Sigmoid colon (tissue), 7 donors: ENCODE measurements at places on chromosomes 6 and 20. TPM values are rescaled to one million over a fixed set of nuclear protein-coding genes. Genes with fewer than 3 reads are reported as not detected.

DNA sequence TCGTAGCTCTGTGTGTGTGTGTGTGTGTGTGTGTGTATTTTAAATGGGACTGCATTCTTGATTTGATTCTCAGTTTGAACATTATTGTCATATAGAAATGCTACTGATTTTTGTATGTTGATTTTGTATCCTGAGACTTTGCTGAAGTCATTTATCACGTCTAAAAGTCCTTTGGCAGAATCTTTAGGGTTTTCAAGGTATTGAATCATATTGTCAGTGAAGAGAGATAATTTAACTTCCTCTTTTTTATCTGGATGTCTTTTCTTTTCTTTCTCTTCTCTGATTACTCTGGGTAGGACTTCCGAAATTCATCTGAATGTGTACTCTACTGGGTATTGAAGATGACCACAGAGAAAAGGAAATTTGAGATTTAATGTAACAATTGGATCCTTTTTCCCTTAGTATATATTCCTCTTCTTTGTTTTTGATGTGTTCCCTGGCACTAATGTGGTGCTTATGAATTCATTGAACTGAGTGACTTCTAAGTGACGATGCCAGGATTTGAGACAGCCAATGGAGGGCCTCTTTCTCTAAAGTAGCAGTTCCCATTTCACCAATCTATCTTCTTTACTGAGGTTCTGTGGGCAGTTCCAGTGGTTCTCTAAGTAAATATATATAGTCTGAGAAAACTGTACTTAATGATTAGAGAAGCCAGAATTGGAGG is 47.6 kb downstream of the TNFAIP3 start:
- no peak overlapping the region for H3K27ac ChIP-seq
- DNase-seq: no peak
- no peaks in the 10 kb centered on the region for H3K27me3 ChIP-seq
- H3K36me3 ChIP-seq: no peaks in the 10 kb centered on the region
- H3K4me3 ChIP-seq: no peak overlapping the region

DNA sequence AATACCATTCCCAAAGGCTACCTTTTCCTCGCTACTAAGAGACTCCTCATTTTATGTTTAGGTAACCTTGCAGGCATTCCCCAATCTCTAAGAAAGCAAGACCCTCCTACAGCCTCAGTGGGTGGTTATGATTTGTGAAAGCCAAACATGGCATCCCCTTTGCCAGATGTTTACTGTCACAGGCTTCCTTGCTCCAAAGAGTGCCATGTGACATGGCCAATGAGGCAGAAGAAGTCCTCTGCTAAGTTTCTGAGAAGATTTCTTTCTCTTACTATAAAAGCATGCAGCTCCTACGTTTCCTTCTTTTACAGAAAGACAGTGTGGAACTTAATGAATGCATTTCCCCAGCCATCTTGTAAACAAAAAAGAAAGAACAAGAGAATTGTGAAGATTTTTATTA is 688.2 kb downstream of the TBC1D32 start:
- DNase-seq: no peak
- no peak overlapping the region for H3K27ac ChIP-seq
- H3K4me3 ChIP-seq: no peak overlapping the region
- H3K36me3 ChIP-seq: no peaks in the 10 kb centered on the region

SAMD3 gene
- total RNA-seq: 0.81 TPM

GRCh38 chr20:60482221-60483008 is 524.2 kb downstream of the CDH26 start:
- no peaks in the 10 kb centered on the region for H3K27me3 ChIP-seq
- no peak overlapping the region for H3K4me3 ChIP-seq
- no peaks in the 10 kb centered on the region for H3K36me3 ChIP-seq
- H3K27ac ChIP-seq: no peak overlapping the region
- no peaks in the 10 kb centered on the region for H3K4me1 ChIP-seq

IL20RA gene
- total RNA-seq: 1.5 TPM

DNA sequence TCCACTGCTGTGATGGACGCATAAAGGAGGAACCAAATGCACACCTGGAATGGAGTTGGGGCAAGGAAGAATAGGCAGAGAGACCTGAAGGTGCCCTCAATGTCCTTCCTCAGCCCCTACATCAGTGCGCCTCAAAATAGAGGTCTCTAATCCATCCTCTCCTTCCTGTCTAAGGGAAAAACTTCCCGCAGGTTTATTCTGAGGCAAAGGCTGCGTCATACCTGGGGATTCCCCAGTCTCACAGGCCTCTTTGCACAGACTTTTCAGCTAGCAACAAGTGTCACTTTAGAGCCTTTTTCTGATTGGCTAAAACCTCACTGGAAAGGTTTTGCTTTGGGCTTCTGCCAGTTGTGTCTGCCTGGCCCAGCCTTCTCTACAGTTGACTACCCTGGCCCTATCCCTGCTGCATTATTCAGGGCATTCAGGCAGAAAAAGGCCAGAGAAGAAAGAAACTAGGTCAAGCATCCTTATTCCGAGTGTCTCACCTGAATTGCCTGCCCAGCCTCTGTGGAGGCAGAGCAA is 1.8 kb upstream of the HLA-DQB1 start:
- H3K27ac ChIP-seq: no peak overlapping the region
- no peaks in the 10 kb centered on the region for H3K27me3 ChIP-seq
- H3K36me3 ChIP-seq: no peaks in the 10 kb centered on the region
- no peak overlapping the region for H3K4me3 ChIP-seq
